Naive thymus-derived CD8-positive, alpha-beta T cell (primary cell): ENCODE measurements at places on chromosomes 3 and 15.

DNA sequence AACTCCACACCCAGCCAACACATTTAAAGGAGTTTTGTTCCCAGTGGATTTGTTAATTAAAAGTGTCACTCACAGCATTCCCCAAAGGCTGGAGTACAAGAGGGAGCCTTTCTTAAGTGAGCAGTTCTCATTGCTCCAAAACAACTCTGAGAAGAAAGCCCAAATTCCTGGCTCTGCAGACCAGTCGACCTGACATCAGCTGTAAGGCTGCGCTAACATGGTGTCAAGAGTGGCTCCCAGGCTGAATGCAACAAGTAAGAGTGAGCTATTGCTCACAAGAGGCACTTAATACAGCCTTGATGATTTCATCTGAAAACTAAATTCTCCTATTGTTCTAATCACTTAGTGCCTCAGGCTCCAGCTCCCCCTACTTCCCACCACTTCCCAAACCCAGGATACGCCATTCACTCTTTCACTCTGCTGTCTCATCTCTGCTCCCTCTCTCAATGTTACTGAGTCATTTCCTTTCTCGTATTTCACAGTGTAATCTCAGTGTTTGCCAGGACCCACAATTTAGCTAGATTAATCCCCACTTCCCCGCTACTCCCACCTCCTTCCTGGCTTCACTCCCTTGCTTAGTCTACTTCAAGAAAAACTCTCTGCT lies 81.8 kb downstream of the WWTR1 start:
- no peak for DNase-seq

GRCh38 chr15:34582461-34583371 lies 735 bp downstream of the GOLGA8B start:
- DNase-seq, result no peak

- DNase-seq, result no peak
These were observed 183.4 kb downstream of the GOLGA6L6 start for GRCh38 chr15:20358066-20358778.

DNA sequence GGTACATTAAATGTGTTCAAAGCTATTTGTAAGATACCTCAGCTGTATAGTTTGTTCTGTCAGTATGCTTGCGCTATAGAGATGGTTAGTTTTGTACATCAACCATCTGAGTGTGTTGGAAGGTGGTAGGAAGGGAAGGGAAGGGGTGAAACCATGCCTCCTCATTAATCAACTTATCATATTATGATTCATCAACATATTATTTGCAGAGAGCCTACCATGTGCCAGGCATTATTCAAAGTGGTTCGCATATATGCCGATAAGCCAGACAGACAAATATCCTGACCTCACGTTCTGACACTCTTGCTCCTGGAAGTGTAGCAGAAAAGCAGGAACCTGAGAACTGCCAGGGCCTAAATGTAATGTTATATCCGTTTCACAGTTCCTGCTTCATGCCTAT lies 248.1 kb upstream of the NR2E3 start:
- DNase-seq, result no peak

DNA sequence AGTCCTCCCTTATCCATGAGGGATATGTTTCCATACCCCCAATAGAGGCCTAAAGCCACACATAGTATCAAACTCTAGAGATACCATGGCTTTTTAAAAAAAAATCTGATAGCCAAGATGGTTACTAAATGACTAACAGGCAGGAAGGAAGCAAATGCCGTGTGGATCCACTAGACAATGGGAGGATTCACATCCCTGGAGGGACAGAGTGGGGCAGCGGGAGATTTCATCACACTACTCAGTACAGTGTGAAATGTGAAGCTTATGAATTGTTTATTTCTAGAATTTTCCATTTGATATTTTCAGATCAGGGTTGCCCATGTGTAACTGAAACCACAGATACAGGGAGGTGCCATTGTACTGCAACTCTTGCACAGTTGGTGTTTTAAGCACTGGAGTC lies 826.6 kb downstream of the SQOR start:
- DNase-seq, result no peak

GRCh38 chr15:92059036-92059970 lies 205.8 kb downstream of the SLCO3A1 start:
- no peak for DNase-seq

GRCh38 chr15:100818927-100819326 lies 60.7 kb upstream of the ALDH1A3 start:
- DNase-seq, result no peak

DNA sequence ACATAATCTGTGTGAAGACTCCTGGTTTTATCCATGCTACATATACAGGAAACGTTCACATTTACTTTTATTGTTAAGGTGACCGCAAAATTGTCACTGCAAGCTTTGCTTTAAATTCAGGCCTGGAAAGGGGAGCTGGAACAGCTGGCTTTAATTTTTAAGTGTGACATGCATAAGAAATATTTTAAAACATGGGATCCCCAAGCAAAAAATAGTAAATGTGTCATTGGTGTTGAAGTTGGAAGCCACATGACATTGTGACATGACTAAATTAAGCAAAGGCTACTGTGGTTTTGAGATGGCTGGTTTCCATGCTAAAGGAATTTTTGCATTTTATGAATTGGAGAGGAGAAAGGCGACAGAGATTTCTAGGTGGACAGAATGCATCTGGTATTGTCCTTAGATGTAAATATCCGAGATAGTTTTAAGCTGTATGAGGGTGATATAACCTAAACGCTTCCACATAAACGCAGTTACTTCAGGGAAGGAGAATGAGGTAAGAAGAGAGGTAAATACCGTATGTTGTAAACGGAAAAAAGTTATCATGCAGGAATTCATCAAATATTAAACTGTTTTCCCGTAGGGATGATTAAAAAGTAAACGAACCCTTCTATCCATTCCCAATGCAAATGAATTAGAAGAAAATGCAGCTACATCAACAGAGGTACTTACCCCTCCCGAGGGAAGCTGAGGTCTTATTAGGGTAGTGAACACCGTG lies 927 bp upstream of the FYTTD1 start:
- DNase-seq, result no peak

DNA sequence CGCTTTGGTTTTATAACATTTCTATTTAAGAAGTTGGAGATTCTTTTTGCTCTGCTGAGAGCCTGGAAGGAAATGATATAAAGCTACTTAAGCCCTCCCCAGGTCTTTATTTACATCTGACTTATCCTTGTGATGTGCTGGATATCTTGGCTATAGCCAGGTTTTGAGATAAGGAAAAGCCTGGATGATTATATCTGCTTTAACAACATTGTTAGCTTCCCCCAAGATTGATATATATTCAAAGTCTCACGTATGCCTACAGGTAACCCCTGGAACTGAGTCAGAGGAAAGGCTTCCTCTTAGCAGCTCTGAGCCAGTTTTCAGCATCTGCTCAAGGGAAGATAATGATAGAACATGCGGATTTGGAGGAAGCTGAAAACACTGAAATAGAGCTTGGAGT lies 61.5 kb upstream of the CRBN start:
- DNase-seq, result no peak

GRCh38 chr15:76994001-76994400 lies 925 bp upstream of the PSTPIP1 start:
- DNase-seq, result peak; percentile 47

DNA sequence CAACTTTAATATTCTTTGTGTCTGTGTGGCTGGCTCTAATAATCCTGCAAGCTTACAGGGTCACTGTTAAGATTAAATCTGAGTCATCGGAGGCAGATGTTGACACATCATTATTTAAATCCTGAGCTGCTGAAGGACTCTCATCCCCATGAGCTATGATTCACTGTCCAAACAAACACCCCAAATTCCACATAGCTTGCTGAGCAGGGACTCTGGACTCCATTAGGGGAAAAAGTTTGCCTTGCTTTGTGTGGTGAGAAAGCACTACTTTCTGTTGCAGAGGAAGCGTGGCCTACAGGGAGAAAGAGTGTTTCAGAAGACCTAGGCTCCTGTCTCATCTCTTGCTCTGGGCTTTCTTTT lies 213.7 kb downstream of the PDCD6IP start:
- no peak for DNase-seq

GRCh38 chr3:8863891-8864290 lies 94.5 kb upstream of the OXTR start:
- no peak for DNase-seq

- DNase-seq, result no peak
These were observed 7.4 kb upstream of the SEMA3B start for GRCh38 chr3:50261505-50261904.

DNA sequence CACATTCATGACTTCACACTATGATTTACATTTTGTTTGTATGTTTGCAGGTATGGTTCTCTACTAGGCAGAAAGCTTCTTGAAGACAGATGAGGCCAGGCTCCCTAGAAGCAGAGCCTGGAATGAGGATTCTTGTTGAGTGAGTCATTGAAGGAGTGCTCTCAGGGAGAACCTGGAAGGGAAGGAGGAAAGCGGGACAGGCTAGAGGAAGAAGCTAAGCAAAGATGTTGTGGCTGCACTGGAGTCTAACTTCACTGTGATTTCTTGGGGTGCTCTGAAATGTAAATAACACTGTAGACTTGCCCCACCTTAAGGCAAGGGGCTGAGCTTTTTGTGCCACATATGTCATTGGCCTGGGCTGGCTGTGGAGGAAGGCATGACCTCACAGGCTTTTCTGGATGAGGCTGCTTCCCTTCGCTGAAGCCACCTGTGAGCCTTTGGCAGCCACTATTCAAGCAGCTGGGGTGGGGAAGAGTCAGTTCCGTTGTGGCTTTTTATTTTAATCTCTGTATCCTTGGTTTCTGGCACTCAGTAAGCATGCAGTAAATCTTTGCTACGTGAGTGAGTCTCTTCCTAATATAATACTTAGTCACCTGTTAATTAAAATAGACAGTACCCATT lies 307.3 kb downstream of the SV2B start:
- no peak for DNase-seq
